Neural progenitor cell (in vitro differentiated cells): ENCODE measurements at places on chromosomes 13 and 19. TPM values are rescaled to one million over a fixed set of nuclear protein-coding genes. Genes with fewer than 3 reads are reported as not detected.

- DNase-seq = no peak
These were observed 14.0 kb downstream of the GPR183 start for GRCh38 chr13:99293178-99293577.

DNA sequence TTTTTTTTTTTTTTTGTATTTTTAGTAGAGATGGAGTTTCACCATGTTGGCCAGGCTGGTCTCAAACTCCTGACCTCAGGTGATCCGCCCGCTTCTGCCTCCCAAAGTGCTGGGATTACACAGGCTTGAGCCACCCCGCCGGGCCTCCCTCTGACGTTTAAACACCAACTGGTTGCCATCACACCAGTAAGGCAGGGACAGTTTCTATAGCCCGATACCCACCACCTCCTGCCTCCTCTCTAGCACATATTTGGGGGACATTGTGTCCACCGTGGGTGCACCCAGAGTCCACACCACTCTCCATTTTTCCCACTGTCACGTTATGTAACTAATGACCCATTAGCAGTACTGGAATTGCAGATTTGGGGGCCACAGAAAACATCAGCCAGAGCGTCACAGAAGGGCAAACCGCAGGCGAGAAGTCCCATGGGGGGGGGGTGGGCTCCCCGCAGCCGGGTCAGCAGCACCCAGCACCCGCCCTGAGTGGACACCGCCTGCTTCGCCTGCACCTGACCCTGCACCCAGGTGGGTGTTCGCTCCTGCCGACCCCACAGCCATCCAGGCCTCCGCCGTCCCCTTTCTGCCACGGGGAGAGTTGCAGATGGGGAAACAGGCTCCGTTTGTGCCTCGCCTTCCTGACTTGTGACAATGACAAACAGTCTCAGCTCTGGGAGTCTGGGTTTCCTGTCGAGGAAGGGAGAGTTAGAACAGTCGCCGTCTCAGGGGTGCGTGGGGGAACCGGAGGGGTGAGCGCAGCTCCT is 3.6 kb downstream of the ONECUT3 start:
- no peak for DNase-seq

GRCh38 chr19:47740866-47741519 is 4.4 kb upstream of the NOP53 start:
- DNase-seq = no peak

- peak; percentile 74 for DNase-seq
These were observed 39.0 kb upstream of the WASF3 start for GRCh38 chr13:26518451-26518959.

GRCh38 chr13:40983725-40984667 is 35.1 kb downstream of the ELF1 start:
- no peak for DNase-seq

DNA sequence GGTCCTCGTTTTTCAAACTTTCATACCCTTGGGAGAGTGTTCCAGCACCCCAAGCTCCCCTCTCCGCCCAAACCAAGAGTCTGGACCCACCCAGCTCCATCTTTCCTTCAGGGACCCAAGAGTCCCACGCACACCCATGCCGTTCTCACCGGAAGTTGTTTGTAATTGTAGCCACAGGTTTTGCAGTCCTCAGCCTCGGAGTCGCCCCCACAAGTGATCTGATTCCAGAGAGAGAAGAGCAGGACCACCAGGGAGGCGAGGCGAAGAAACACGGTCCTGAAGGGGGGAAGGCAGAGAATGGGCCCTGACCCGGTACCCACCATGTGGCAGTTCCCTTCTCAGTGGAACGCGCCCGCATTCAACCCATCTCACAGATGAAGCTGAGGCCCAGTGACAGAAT is 3.4 kb upstream of the LENG1 start:
- no peak for DNase-seq

The THSD8 gene
- not detected in 2 replicates for total RNA-seq

The KLK14 gene
- not detected in 2 replicates for total RNA-seq

DNA sequence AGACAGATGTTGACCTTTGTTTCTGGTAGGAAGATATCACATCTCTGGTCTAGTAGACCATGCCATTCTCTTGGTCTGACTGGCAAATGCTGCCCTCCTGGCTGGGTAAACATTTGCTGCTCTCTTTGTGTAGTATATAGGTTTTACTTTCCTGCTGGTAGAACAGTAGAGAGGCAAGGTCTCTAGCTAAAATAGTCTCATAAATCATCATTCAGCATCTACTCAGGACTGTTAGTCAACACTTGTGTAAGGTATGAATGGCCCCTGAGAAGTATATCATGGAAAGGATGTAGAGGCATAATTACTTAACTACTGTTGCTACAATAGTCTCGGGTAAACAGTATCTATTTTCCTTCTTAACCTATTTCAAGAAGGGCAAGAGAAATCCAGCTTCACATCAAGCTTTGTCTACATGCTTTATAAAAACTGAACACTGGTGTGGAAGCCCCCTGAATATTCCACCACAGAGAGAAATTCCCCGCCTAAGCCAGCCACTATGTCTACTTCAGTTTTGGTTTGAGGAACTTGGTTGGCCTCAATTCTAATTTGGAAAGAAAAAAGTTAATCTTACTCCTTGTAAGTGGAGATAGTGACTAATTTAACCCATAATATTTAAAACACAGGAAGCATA is 18.4 kb upstream of the MYCBP2 start:
- no peak for DNase-seq

The C13orf42 gene
- 0.65 and 0.96 TPM in 2 replicates for total RNA-seq

DNA sequence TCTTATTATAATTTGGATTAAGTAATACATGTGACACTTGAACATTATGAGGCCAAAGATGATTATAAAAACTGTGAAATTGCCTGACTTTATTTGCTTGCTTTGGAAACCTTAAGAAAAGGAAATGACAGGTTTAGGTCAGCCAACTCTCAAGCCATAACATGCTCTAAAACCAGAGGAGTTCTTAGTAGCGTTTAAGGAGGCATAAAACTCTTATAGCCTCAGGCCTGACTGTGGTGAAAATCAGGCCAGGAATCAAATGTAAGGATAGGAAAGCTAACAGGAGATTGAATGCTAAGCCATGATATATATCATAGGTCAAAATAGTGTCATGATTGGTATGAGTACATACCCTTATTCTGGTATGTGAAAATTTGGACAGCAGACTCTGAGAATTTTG is 1142.4 kb upstream of the MIR17HG start:
- DNase-seq = no peak

The NLRP11 gene
- not detected in 2 replicates for total RNA-seq

DNA sequence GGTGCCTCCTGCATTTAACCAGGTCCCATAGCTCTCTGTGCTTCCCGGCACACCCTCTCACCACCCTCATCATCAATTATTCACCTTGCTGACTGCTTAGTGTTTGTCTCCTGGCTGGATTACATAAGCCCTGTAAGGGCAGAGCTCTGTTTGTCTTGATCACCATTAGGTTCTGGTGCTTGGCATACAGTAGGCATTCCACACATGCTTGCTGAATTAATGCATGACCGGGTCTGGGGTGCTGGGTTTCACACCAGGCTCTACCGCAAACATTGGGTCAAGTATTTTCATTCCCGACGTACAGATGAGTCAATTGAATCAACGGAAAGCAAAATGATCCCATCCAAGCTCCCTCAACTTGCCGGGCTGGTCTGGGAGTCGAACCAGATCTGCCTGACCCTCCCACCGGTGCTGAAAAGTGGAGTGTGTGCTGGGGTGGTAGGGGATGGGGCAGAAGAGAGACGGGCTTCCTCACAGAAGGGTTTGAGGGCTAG is 28.5 kb downstream of the VAV1 start:
- no peak for DNase-seq

DNA sequence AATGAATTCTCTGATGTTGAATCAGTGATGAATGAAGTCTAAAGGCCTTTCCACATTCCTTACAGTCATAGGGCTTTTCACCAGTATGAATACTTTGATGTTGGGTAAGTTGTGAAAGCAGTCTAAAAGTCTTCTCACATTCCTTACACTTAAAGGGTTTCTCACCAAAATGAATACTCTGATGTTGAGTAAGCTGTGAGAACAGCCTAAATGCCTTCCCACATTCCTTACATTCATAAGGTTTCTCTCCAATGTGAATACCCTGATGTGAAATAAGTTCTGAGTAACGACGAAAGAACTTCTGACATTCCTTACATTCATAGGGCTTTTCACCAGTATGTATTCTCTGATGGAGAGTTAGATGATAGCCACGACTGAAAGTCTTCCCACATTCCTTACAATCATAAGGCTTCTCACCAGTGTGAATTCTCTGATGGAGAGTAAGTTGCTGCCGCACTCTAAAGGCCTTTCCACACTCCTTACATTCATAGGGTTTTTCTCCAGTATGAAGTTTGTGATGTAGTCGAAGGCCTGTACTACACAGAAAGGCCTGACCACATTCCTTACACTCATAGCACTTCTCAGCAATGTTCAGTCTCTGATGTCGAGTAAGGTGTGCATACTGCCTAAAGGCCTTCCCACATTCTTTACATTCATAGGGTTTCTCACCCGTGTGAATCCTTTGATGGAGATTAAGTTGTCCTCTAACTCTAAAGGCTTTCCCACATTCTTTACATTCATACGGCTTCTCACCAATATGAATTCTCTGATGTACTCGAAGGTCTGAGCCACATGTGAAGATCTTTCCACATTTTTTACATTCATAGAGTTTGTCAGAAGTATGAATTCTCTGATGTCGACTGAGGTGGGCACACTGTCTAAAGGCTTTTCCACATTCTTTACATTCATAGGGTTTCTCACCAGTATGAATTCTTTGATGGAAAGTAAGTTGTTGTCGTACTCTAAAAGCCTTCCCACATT is 19.9 kb downstream of the ZFP30 start:
- DNase-seq = no peak

DNA sequence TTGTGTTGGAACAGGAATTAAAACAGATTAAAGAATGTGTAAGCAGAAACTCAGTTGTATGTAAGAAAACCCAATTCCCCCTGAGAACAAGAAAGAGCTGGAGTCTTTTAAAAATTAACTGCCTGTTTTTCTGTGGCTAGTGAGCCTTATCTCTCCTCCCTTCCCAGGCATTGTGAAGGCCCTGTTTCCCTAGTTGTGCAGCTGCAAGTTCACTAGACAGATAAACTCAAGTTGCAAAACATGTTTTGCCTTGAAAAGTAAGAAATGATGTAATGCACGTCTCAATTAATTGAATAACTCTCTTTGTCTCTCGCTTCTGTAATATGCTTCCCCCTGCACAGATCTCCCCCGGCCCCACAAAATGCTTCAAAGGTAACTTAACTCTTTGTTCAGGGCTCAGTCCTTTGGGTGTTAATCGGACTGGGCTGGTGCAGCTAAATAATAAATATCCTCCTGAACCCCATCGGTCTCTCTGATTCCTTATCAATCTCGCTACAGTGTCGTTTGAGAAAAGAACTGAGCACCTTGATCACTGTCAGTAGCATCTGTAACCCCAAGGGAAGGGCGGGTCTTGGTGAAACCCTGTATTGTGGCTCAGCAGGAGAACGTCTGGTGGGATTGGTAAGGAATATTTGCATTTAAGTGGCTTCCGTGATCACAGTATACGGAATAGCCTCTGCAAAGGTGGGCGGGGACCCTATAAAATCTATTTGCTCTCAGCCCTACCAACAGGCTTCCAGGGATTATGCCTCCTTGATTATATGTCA is 1.6 kb upstream of the ZNF556 start:
- DNase-seq = no peak

GRCh38 chr13:93953841-93954240 is 525.6 kb downstream of the DCT start:
- DNase-seq = no peak

The MED25 gene
- 44.9 and 54.1 TPM in 2 replicates for total RNA-seq

DNA sequence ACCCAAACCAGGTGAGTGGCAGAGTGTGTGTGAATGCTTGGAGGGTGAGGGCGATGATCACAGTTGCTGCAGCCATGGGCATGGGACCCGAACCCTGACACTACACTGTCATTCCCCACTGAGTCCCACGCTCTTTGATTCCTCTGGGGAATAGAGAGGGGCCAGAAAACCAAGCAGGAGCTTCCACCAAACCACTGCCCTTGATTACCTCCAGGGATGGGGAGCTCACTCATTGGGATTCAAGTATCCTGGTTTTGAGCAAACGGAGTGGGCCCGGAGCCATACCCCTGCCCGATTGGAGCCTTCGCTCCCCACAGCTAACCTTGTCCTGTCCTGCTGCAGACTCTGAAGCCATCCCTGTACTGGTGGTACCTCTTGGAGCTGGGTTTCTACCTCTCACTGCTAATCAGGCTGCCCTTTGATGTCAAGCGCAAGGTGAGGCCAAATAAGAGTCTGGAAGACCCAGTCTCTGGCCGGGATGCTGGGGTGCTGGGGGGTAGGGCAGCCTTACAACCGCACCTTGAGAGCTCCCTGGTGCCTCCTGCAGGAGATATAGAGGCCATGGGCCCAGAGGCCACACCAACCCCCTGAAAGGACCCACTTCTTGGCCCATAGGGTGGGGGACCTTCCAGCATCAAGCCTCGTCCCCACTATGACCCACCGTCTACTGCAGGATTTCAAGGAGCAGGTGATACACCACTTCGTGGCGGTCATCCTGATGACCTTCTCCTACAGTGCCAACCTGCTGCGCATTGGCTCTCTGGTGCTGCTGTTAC is 47.3 kb downstream of the CERS4 start:
- DNase-seq = no peak

The CATSPERD gene
- not detected in 2 replicates for total RNA-seq

The ZNF844 gene
- 16.3 and 16.5 TPM in 2 replicates for total RNA-seq

DNA sequence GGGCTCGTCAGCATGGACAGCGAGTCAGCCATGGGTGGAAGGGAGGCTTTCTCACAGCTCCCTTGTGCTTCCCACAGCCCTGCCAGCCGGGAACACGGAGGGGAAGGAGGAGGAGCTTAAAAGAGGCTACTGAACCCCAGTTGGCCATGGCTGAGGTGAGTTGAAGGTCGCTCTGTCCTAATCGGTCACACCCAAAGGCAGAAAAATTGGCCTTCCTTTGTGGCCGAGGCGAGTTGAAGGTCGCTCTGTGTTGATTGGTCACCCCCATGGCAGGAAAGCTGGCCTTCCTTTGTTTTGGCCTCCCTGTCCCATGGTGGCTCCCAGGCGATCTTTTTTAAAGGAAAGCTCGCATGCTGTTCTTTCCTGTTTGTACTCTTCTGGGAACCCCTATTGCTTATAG is 5.1 kb downstream of the ZNF473 start:
- no peak for DNase-seq

DNA sequence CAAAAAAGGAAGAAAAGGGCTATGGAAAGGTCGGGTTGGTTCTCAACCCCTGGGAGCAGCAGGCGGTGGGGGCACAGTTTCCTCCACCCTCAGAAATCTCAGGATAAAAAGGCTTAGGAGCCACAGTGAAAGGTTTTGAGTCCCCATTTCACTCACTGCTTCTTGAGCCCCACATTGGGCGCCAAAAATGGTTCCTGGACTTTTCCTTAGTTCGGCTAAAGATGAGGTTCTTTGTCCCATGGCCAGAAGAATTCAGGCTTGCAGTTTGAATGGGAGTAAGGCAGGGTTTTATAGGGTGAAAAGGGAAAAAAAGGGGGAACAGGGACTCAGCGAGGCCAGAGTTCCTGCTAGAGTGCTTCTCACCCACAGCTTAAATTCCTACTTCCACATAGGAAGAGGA is 179.5 kb downstream of the GGACT start:
- peak; percentile 8 for DNase-seq
